ENCODE measurements at places on chromosomes 16 and 17.

GRCh38 chr17:17111401-17112393, 69.4 kb downstream of the MPRIP start:
- DNase-seq = no peak

GRCh38 chr17:77783991-77784820, 174.3 kb upstream of the TNRC6C start:
- no peak for DNase-seq

GRCh38 chr16:11251525-11252481, 4.2 kb downstream of the SOCS1 start:
- no peak for DNase-seq

GRCh38 chr16:85635545-85636140, 22.5 kb downstream of the GSE1 start:
- DNase-seq = no peak

GRCh38 chr17:32286518-32286900, 20.9 kb downstream of the RHBDL3 start:
- no peak for DNase-seq

DNA sequence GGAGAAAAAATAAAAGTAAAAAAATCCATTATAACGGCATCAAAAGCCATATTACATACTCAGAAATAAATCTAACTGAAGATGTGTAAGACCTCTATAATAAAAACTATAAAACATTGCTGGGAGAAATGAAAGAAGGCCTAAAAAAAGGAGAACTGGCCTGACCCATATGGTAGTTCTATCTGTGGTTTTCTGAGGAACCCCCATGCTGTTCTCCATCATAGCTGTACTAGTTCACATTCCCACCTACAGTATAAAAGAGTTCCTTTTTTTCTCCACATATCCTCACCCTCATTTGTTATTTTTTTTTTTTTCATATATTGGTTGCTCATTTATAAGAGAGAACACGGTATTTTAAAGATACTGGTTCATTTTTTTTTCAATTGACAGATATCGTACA, 191.8 kb downstream of the STX8 start:
- no peak for DNase-seq

Data from HEK293T (cell line).